ENCODE measurements at places on chromosomes 12 and 14.
A peak's percentile ranks its signal among the peaks of the same experiment; 100 is the strongest.

DNA sequence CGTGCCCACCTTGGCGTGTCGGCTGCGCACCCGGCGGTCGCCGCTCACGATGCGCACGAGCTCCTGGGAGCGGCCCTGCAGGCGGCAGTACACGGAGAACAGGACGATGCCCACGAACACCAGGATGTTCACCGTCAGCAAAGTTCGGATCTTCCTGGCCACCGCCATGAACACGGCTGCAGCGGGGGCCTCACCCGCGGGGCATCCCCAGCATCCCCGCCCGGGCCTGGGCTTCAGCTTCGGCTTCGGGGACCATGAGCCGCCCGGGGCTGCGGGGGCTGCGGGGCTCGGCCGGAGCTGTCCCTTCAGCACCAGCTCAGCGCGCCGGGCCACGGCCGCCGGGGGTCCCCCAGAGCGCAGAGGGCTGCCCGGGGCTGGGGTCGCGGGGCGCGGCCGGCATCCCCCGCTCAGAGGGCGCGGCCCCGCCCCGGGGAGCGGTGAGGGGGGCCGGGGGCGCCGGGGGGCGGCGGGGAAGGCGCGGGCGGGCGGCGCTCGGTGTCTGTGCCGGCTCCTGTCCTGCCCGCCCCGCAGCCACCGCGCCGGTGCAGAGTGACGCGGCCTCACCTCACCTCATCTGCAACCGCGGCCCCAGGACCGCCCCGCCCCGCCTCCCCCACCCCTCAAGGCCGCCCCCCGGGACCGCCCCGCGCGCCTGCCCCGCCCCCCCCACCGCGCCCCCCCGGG, at the start of gene GALNT9:
Gene GALNT9, minus strand, starts transcription at position 554 of the 684 bp plus-strand sequence. Its CDS starts 386 bp downstream, at position 168.
- no peak for DNase-seq

DNA sequence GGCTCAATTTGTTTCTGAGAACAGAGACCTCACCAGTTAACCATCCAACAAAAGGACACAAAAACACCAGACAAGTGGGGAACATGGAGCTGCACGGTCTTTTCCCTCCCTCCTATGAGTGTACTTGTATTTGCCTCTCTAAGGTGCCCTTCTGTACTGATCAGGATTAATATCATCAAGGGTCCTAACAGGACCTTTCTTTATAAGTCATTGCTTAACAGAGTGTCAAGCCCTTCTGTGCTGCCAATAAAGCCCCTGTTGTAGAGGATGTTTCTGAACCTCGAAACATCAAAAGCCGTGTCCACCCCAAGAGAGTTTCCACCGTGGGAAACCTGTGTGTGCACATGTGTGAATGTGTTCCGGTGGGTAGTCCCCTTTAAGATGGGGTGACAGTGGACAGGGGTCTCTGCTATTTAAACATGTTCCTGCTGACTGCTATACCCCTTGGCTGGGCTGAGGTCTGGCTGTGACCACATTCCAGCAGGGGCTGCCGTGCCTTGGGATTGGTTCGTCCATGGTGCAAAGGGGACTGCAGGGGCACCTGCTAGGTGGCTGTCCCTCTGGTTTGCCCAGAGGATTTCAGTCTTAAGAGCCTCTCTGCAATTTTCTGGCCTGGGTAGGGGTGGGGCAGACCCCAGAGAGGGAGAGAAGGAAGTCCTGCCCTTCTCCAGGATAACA, 6.0 kb downstream of the ESRRB start:
- no peak for DNase-seq

- DNase-seq = no peak
Measured at GRCh38 chr14:64970041-64970440, 2.1 kb downstream of the RAB15 start.

- no peak for DNase-seq
Measured at GRCh38 chr12:41683023-41683422, 461.7 kb downstream of the GXYLT1 start.

- DNase-seq = peak; percentile 38
Measured at GRCh38 chr12:57803319-57803893, 15.1 kb downstream of the AVIL start.

- no peak for DNase-seq
Measured at GRCh38 chr12:11973396-11973795, 97.3 kb upstream of the BCL2L14 start.

DNA sequence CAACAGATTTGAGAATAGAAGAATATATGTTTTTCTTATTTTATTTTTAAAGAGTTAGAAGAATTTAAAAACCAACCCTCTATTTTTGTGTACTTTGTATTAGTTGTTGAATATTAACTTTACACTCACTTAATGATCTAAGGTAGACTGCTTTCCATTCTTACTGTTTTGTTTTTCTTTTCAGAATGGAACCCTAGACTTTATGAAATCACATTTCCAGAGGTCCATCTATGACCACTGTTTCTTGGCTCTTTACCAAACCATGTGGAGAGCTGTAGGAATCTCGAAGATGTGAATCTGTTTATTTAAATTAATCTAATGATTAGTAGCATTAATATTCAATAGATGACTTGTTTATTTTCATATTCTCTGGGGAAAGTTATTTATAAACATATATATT, 7.2 kb upstream of the PIK3C2G start:
- no peak for DNase-seq

- DNase-seq = no peak
Measured at GRCh38 chr14:56159066-56159465, 40.9 kb downstream of the PELI2 start.

DNA sequence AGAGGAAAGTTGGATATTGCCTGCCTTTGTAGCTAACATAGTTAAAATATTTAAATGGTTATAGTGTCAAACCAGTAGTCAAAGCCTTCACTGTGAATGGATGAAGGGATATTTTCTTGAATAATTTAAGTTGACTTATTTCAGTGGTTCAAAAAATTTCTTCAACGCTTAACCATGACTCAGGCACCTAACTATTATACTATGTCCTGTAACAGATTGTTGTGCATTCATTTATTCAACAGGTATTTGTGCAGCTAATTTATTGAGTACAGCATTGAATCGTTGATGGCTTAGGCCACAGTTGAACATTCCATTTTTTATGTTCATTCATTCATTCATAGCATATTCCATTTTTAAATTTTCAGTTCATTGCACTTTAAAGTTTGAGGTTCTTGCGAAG, 9.2 kb downstream of the HIF1A start:
- DNase-seq = no peak

DNA sequence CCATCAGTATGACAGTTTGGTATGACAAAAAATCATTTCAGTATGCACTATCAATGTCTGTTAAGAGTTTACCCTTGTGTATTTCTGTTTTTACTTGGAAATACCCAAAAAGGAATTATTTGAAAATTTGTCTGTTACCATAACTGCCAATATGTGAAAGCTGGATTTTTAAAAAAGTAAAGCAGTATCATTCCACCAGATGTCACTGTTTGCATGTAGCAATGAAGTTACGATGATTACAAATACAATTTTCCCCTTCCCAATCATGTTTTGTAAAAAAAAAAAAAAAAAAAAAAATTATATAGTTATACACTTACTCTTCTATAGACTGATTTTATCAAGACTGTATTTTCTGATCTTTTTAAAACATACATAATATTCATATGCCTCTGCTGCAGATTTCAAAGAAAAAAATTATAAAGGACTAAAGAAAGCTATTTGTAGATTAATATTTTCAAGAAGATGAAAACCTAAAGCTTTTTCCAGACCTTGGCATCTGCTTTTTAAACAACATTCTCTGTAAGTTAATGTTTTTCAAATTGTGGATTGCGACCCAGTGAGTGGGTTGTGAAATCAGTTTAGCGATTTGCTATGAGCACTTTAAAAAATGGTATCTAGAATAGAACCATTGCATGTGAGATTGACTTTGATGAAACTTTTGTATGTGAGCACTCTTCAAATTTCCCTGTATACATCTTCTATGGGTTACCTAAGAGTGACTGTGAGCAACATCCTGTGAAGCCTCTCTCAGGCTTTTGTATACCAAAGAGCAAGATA, 114.2 kb downstream of the TTC6 start:
- DNase-seq = no peak

DNA sequence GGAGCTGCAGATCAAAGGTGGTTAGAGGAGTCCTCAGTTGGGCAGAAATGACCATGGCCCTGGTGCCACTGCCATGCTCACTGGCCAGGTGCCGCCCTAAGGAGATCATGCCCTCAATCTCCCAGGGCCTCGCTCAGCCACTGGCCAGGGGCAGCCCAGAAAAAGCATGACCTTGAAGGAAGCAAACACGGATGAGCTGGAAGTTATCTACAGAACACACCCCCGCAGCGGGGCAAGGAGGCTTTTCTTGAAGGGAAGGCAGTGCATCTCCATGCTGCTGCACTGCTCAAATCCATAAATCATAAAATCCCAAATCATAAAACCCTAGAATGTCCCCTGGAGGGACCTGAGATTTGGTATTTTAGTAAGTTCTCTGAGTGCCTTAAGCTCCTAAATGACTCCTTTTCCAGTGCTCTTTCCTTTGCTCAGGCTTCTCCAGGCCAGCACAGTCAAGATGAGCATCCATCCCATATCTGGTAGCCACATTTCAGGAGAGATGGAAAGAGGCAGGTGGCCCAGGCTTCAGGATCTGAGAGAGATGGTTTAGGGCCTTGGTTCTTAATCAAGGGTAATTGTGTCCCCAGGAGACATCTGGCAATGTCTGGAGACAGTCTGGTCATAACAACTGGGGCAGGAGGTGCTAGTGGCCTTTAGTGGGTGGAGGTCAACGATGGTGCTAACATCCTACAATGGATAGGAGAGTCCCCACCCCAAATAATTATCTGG, 217.3 kb downstream of the RBM19 start:
- no peak for DNase-seq

DNA sequence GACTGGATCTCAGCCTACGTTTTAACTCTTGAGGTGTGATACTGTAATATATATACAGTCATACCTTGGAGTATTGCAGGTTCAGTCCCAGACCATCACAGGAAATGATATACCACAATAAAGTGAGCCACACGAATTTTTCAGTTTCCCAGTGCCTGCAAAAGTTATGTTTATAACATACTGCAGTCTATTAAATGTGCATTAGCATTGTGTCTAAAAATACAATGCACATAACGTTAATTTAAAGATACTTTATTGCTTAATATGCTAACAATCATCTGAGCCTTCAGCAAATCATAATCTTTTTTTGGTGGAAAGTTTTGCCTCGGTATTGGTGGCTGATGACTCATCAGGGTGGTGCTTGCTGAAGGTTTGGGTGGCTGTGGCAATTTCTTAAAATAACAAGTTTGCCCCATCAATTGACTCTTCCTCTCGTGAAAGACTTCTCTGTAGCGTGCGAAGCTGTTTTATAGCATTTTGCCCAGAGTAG, 18.9 kb downstream of the PYROXD1 start:
- no peak for DNase-seq

DNA sequence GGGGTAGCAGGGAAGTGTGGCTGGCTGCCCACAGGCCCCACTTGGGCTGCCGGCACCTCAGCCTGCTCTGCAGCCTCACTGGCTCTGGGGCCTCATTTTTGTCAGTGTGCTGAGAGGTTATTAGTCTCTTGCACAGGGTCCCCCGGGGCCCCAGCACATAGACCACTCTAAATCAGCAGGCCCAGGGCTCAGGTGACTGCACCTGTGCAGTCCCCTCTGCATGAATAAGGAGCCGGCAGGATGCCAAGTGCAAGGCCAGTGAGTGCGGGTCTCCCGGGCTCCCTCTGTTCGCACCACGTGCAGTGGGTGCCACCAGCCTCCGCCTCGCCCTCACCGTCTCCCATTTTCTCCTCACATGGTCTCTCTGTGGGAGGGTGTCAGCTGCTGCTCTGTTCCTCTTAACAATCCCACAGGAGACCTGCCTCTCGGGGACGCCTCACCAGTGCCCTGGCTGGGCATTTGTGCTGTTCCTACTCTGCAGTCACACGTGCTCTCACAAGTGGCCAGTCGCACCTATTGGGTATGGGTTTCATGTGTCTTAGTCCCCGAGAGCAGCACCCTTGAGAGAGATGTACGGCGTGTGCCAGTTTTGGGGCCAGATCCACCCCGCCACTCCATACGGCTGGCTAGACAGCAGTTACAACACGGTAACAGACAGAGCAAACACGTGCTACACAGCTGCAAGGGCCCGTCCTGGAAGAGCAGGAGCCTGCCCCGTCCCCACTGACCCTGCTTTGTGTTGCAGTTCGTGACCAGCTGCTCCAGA, 40.4 kb downstream of the MMAB start:
- DNase-seq = no peak

DNA sequence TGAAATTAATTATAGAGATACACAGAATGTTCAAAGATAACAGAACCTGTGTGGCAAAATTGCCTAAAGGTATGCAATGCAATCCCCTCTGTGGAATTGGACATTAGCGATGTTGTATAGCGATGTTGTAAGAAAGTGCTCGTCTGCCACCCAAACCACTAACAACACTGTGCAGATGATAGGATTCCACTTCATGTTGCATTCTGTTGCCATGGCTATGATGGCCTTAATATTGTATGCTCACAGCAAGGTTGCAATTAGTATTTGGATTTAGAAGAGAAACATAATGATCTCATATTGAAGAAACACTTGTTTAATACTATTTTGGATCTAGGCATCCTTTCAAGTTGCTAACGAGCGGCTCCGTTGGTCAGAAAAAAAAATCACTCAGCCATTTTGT, 260.3 kb downstream of the BCAT1 start:
- DNase-seq = no peak

DNA sequence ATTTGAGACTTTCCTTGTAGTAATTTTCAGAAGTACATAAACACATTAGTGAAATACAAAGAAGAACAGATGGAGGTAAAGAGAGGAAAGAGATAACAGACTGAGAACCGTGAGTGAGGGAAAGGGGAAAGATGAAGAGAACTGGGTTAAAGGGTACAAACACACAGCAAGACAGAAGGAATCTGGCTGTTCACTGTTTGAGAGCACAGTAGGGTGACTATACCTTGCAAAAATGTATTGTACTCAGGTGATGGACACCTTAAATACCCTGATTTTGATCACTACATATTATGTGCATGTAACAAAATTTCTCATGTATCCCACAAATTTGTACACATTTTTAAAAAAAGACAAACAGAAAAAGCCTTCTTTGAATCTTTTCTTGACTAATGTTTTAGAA, 2.7 kb upstream of the TRHDE start:
- DNase-seq = no peak

DNA sequence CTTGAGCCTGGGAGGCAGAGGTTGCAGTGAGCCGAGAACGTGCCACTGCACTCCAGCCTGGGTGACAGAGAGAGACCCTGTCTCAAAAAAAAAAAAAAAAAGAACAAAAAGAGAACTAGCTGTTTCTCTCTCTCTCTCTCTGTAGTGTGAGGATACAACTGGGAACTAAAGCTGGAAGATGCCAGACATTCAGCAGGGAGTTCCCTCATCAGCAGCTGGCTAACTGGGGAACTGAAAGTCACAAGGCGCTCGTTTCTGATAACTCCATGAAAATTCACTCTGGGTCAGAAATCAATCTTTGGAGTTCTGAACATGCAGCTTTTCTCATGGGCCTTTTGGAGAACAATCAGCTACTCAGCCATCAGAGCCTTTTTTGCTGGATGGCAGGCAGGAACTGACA, 43.5 kb upstream of the MAP1LC3B2 start:
- DNase-seq = no peak

GRCh38 chr14:59814988-59815387, 55.6 kb downstream of the RTN1 start:
- no peak for DNase-seq

- no peak for DNase-seq
Measured at GRCh38 chr12:68743356-68743755, 2.6 kb upstream of the SLC35E3 start.

GRCh38 chr14:50924843-50925242, 19.4 kb downstream of the PYGL start:
- DNase-seq = no peak

- DNase-seq = no peak
Measured at GRCh38 chr12:2624543-2625288, 170.1 kb upstream of the FKBP4 start.

GRCh38 chr12:125194163-125194773, 129.0 kb downstream of the AACS start:
- no peak for DNase-seq

All from GM20000 (cell line).